ENCODE measurements at places on chromosomes 6 and 20. TPM values are rescaled to one million over a fixed set of nuclear protein-coding genes. Genes with fewer than 3 reads are reported as not detected.

SLC52A3 gene
- not detected for total RNA-seq

- DNase-seq, result no peak
These were observed 241.8 kb downstream of the BCKDHB start for GRCh38 chr6:80348263-80348662.

- DNase-seq, result no peak
These were observed 144.8 kb downstream of the TBC1D7 start for GRCh38 chr6:13183415-13184088.

GRCh38 chr6:84137989-84138575, 89.4 kb downstream of the CEP162 start:
- DNase-seq, result no peak

- no peak for DNase-seq
These were observed 77.6 kb upstream of the EYA2 start for GRCh38 chr20:46816886-46817638.
